ENCODE measurements at places on chromosomes 3 and 15. TPM values are rescaled to one million over a fixed set of nuclear protein-coding genes. Genes with fewer than 3 reads are reported as not detected.

SH2D7 gene
- not detected for total RNA-seq

MED12L gene
- 0.35 TPM for total RNA-seq

ERC2 gene
- total RNA-seq = not detected

DNA sequence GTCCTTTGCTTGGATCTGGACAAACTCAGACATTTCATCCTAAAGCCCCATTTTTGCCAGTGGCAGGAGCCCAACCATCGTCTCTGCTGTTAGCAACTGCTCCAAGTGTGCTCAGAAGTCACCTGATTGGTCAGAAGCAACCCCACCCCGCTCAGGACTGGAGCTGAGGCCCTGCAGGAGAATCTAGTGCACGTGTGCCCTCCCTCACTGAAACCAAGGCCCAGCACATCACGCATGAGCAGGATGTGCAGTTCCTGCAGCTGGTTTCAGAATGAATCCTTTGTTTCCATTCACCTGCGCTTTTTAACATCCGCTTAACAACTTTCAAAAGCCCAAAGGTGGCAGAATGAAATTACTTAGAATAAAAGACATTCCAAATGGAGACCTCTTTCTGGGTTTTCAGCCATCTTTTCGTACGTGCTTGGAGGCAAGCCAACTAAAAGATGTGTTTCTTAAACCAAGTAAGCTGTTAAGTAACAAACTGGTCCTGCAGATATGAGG lies 81.2 kb downstream of the SRGAP3 start:
- H3K27ac ChIP-seq = no peak overlapping the region
- H3K4me3 ChIP-seq = no peak overlapping the region
- H3K4me1 ChIP-seq = peaks cover 37% of the 10 kb centered on the region
- H3K27me3 ChIP-seq = no peaks in the 10 kb centered on the region
- no peaks in the 10 kb centered on the region for H3K36me3 ChIP-seq

- H3K4me3 ChIP-seq = no peak overlapping the region
- no peaks in the 10 kb centered on the region for H3K36me3 ChIP-seq
- no peaks in the 10 kb centered on the region for H3K4me1 ChIP-seq
- DNase-seq = no peak
- H3K27me3 ChIP-seq = no peaks in the 10 kb centered on the region
- H3K27ac ChIP-seq = no peak overlapping the region
Measured at GRCh38 chr15:83850501-83851245, 196.8 kb downstream of the ADAMTSL3 start.

GRCh38 chr3:180743813-180744590 lies 64.7 kb upstream of the CCDC39 start:
- no peak overlapping the region for H3K27ac ChIP-seq
- H3K4me1 ChIP-seq = no peaks in the 10 kb centered on the region
- DNase-seq = no peak
- H3K36me3 ChIP-seq = no peaks in the 10 kb centered on the region
- H3K4me3 ChIP-seq = no peak overlapping the region

GRCh38 chr3:102230057-102230456 lies 204.8 kb upstream of the ZPLD1 start:
- no peaks in the 10 kb centered on the region for H3K36me3 ChIP-seq

GRCh38 chr3:37546876-37547275 lies 314.8 kb upstream of the CTDSPL start:
- H3K27me3 ChIP-seq = no peaks in the 10 kb centered on the region
- DNase-seq = no peak
- H3K36me3 ChIP-seq = no peaks in the 10 kb centered on the region
- H3K4me3 ChIP-seq = no peak overlapping the region

- no peak overlapping the region for H3K27ac ChIP-seq
- no peaks in the 10 kb centered on the region for H3K36me3 ChIP-seq
- H3K4me1 ChIP-seq = no peaks in the 10 kb centered on the region
- H3K4me3 ChIP-seq = no peak overlapping the region
- no peak for DNase-seq
- no peaks in the 10 kb centered on the region for H3K27me3 ChIP-seq
Measured at GRCh38 chr15:65226221-65226620, 14.9 kb upstream of the CILP start.

Measured in CD4-positive, alpha-beta memory T cell (primary cell).